Pulmonary artery endothelial cell (primary cell): ENCODE measurements at places on chromosomes 7 and 10. TPM values are rescaled to one million over a fixed set of nuclear protein-coding genes. Genes with fewer than 3 reads are reported as not detected.

Gene CYP2C19
- total RNA-seq, result 0.07 TPM in 1 of 2 replicates, not detected in the other

DNA sequence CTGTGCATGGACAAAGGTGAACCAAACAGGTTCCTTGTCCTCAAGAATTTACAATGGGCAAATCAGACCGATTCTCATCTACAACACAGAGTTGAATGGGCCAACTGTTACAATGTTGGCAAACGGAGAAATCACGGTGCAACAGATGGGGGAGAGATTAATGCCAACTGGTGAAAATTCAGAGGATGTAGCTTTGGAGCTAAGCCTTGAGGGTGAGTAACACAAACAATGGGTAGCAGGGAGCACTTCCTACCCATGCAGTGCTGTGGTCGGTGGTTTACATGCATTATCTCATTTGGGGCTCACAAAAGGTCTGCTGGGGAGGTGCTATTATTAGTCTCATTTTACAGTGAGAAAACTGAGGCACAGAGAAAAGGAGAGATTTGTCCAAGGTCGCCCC lies 902 bp upstream of the NFE2L3 start:
- no peak for DNase-seq

GRCh38 chr10:106175760-106176377 lies 988.6 kb downstream of the SORCS1 start:
- DNase-seq, result no peak

Gene EN2
- total RNA-seq, result 0.04 TPM in 1 of 2 replicates, not detected in the other

Gene LLCFC1
- total RNA-seq, result not detected in 2 replicates

Gene CLRN3
- total RNA-seq, result 0.11 TPM in 1 of 2 replicates, not detected in the other

Gene OSBPL3
- 28.2 and 43.8 TPM in 2 replicates for total RNA-seq

Gene FAM25G
- not detected in 2 replicates for total RNA-seq

Gene VIPR2
- total RNA-seq, result not detected in 2 replicates

- no peak for DNase-seq
These were observed 225.3 kb upstream of the ZMIZ1 start for GRCh38 chr10:78843495-78843894.

Gene ADAM12
- total RNA-seq, result 0.13 and 0.21 TPM in 2 replicates

GRCh38 chr7:51977913-51978312 lies 661.3 kb upstream of the COBL start:
- no peak for DNase-seq

Gene CHST15
- 29.0 and 36.3 TPM in 2 replicates for total RNA-seq

GRCh38 chr7:6338551-6339274 lies 66.3 kb upstream of the CYTH3 start:
- DNase-seq, result no peak

Gene CTNNA3
- total RNA-seq, result not detected in 2 replicates

Gene CFAP46
- 1.1 and 3.0 TPM in 2 replicates for total RNA-seq
